Fibroblast of skin of right biceps (primary cell): ENCODE measurements at places on chromosomes 11 and 22.
A peak's percentile ranks its signal among the peaks of the same experiment; 100 is the strongest.

DNA sequence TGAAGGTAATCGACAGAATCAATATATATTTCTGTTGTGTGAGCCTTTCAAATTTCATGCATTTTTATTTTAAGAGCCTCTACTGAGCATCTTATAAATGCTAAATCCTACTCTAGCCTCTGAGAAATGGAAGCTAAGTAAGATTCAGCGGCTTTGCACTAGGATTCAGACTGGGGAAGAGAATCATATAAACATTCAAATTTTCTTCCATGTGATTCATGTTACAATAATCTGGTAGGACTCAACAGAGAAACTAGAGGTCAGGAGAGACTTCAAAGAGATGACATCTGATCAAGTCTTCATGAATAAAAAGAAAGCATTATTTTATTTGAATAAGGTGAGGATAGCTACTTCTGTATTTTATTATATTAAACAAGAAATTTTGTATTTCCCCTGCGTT lies 538.9 kb downstream of the DLG2 start:
- DNase-seq, result peak; percentile 53

GRCh38 chr11:19646308-19646707 lies 66.3 kb upstream of the NAV2 start:
- no peak for DNase-seq

DNA sequence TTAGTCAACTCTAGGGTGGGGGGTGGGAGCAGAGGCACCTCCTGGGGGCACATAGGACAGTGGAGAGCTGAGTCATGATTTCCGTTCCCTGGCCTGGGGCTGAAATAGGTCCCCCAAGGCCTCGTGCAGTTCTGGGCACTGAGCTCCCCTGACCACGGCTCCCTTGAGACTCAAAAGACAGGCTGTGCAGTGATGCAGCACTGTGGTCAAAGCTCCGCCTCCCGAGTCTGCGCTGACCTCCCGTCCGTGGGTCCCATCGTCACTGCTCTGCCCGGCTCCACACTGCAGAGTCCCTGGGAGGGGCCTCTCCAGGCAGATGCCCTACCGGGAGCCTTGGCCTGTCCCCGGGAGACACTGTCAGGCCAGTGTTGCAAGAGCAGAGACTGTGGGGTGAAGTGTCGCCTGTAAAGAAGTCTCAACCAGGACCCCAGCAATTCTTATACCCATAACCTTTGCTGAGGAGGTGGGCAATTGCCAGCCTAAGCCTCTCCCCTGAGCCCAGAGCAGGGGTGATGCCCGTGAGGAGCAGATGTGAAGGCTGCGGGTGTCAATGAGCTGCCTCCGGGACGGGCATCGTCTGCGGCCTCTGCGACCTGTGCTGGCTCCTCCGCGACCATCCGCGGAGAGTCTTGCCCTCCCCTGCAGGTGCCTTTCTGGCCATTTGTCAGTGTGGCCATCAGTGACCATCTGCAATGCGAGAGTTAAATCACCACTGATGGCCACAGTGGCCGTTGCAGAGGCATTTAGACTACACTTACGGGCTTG lies 877.3 kb downstream of the BRD1 start:
- no peak for DNase-seq

DNA sequence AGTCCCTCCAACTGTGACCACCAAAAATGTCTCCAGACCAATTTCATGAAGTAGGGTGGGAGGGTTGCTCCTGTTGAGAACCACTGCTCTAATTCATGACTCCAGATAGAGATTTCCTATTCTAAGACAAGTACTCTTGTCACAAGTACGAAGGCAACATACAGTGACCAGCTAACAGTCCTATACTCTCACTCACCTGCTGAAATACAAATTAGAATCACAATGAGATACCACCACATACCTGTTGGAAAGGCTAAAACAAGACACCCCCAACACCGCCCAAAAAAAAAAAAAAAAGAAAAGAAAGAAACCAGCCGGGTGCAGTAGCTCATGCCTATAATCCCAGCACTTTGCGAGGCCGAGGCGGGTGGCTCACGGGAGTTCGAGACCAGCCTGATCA lies 310.5 kb downstream of the SWAP70 start:
- DNase-seq, result no peak

- peak; percentile 86 for DNase-seq
Observed at GRCh38 chr11:22521226-22521625, 104.4 kb downstream of the FANCF start.

DNA sequence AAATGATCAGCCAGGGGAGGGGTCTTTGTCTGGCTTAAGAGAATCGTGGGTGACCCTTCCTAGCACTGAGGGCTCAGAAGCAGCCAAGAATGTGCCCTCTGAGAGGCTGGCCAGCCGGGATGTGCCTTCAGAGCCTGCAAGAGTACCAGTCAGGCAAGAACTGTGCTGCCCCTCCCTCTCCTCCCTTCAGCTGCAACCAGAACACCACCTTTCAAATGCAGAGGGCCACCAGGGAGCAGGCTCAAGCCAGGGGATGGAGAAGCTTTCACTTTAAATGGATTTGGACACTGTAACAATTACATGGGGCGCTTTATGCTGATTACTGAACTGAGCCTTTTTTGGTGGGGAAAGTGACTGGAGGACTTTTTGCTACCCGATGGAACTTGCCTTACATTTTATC lies 44.9 kb upstream of the TENM4 start:
- no peak for DNase-seq

- DNase-seq, result no peak
Observed at GRCh38 chr11:125346179-125346530, 149.9 kb downstream of the FEZ1 start.
